Activated T-helper 1 cell treated with anti-CD3 and anti-CD28 coated beads, Interleukin-2, amount 50 U/mL, for 16 hours (primary cell): ENCODE measurements at places on chromosomes 5 and 9.

- no peak for DNase-seq
These were observed 79.2 kb downstream of the SEMA5A start for GRCh38 chr5:9466697-9467096.

DNA sequence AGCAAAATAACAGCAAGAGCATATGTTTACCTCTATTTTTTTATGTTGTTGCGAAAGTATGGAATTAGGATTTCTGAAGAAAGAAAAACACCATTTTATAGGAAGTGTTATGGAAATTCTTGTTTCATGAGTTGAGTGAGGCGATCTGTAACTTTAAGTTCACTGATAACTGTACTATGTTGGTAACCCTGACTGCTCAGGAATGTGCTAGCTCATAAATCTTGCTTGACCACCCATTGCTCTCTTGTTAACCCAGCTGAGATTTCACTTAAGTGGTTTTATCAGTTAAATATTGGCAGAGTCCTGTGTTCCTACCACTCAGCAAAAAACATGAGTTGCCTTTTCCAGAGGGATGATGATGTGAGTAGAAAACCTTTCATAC, 91.1 kb upstream of the STARD4 start:
- no peak for DNase-seq

DNA sequence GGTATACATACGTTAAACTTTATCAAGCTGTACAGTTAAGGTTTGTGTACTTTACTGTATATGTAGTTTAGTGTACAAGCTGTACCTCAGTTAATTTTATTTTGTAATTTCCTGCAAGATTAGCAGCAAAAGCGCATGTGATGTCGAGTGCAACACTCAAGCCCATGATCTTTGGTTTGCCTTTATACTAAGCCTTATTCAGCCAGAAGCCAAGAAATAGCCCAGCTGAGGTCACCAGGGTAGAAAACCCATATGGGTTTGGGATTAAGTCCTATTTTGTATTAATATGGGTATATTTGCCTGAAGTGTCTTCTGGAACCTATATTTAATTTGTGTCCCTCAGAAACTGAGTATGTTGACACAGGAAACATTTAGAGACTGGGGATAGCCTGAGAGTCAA, 59.3 kb downstream of the ZFAND5 start:
- no peak for DNase-seq

DNA sequence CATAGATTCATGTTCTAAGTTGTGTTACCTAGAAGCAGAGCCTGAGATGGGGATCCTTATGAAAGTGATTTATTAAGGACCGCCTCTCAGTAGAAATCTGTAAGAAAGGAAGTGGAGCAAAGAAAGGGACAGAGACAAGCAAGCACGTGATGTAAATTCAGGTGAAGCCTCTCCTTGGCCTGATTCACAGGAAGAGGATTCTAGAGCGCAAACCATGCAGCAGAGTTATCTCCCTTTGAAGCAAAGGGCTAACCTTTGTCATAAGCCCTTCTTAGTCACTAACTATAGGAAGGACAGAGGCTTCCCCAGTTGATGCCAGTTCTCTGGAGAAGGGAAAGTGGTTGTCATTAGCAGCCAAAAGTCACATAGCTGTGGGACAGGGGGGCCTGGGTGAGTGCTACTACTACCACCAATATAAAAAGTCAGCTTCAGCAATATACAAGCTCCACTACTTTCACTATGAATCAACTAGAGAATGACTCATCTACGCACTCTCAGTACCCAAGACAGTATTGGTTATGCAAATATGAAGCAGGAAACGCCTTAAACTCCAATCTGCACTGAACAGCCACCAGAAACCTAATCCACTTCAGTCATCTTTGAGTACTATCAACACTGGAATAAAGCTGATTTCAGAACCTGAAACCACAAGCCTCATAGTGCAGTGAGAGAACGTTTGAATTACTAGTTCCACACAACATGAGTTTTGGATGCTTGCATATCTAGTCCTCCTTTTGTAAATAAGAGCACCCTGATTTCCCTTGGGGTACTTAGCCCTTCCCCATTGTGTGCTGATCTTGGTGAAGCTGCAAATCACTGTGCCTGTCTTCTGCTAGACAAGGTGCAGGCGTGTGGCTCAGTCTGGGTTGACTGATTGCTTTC, 162.7 kb downstream of the ZNF608 start:
- DNase-seq, result no peak

DNA sequence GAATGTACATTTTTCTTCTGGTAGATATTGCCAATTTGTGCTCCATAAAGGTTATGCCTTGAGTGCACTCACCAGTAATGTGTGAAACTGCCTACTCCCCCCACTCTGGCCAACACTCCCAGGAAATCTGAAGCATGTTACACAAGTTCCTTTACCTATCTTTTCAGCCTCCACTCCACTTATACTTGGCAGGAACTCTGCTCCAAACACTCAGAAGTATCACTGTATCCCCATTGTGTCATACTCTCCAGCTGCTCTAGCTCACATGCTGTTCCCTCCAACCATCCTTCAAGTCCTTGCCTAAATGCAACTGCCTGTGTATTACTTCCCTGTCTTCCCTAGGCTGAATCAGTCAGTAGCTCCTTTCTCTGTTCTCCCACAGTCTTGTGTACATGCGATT, 28.3 kb downstream of the POU4F3 start:
- no peak for DNase-seq

DNA sequence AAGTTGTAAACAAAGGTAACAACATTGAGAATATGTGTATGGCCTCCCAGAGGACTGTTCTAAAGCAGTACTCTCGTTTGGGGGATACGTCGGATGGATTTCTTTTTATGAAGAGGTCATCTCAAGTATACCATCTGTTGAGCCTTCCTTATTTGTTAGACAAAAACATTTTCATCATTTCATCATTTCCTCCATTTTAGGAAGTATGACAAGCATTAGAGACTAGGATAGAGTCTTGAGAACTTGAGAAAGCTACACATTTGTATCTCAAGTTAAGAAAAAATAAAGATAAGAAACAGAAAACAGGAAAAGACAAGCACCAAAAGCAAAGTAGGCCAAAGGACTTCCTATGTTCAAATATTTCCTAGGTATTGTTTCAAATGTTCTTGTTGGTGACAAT, 307.0 kb downstream of the EFNA5 start:
- no peak for DNase-seq

DNA sequence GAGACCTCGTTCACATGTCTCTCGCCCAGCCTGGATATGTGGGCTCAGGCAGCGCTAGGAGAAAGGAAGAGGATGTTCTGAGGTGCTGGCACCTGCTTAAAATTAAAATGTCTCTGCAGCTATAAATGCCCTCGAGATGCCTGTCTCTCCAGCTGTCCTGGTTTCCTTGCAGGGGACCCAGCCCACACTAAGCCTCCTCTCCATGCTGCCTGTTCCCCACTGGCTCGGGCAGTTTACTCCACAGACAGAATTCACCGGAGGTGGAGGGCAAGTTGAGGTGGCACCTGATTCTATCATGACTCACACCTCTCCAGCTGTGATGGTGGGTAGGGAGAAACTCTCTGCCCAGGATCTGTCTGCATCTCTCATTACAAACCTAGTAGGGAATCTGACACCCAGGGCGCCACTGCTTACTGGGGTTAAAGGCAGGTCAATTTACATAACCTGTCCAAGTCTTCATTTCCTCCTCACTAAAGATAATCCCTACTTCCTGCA, 420.9 kb downstream of the SPOCK1 start:
- no peak for DNase-seq
